Neuronal stem cell (in vitro differentiated cells): ENCODE measurements at places on chromosomes 2 and 18.

- no peak for DNase-seq
These were observed 532.7 kb downstream of the CPS1 start for GRCh38 chr2:211089127-211089526.

- no peak for DNase-seq
These were observed 52.8 kb upstream of the HAAO start for GRCh38 chr2:42844901-42845821.

DNA sequence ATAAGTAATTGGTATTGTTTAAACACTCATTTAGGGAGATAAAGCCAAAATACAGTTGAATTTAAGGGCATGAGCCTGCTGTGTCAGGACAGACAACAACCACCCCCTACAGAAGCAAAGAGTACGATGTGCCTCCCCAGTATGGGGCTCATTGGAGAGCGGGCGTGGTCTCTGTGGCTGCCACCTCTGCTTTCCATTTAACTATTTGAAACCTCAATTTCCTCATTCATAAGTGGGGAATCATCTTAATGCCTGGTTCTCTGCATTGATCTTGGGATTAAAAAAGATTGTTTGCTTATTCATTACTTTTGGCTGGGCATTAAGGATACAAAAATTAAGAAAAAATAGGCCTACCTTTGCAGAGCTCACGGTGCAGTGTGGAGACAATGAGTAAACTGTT, 21.4 kb downstream of the KCNS3 start:
- no peak for DNase-seq

- peak; percentile 89 for DNase-seq
These were observed 16.6 kb upstream of the E2F6 start for GRCh38 chr2:11482473-11483035.

- no peak for DNase-seq
These were observed 68.5 kb downstream of the CTIF start for GRCh38 chr18:48607056-48607984.

DNA sequence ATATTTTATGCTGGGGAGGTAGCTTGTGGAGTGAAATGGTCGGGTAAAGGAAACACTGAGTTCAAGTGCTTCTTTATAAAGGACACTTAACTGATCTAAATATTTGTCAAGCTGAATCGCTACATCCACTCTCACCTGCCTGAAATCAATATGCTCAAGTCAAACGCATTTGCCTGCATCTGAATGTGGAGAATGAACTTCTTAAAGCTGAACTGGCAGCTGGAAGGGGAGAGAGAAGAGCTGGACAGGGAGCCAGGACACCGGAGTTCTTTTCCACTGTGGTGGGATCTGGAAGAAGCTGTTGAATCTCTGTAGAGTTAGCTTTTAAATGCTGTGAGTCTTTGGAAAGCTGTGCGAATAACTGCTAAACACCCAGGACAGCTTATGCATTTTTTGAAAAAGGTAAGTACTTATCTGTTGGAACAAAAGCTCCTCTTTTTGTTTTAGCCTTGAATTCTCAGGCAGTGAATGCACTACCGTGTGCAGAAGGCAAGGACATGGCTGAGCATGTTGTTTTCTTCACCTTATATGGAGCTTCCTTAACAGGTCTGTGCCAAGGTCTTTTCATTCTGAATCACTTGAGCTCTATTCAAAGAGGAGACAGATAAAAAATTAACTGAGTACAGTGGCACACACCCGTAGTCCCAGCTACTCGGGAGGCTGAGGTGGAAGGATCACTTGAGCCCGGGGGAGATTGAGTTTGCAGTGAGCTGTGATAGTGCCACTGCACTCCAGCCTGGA, 74.2 kb upstream of the KLF7 start:
- DNase-seq, result no peak

GRCh38 chr2:26809876-26810577, 24.2 kb downstream of the CENPA start:
- DNase-seq, result no peak

- DNase-seq, result no peak
These were observed 48.9 kb downstream of the ASXL2 start for GRCh38 chr2:25829377-25829704.

- DNase-seq, result no peak
These were observed 77.5 kb upstream of the PROKR1 start for GRCh38 chr2:68565858-68566257.

DNA sequence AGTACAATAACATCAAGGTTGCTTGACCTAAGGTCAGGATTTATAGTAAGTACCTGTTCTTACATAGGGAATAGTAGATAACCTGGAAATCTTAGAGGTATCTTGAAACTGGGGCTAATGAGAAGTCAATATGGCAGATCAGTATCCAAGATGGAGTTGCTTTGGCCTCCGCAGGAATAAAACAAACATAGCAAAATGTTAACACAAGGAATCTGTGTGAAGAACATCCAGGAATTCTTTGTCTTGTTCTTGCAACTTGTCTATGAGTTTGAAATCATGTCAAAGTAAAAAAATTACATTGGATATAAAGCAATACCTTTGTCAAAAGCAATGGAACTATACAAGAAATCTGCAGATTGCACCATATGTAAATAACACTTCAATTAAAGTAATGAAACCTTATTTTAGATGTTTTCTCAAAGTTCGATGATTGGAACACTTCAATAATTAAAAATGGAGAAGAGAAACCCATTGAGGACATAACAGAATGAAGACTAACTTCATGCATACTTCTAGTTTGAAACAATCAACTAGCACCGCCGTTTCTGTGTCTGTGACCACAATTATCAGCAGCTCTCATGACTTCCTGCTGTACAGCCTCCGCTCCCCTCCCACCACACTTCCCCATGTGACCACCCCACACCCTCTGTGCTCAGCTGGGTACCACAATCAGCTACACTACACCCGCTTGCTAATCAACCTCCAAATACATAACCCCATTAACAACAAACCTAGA, 27.6 kb downstream of the C2orf76 start:
- no peak for DNase-seq

DNA sequence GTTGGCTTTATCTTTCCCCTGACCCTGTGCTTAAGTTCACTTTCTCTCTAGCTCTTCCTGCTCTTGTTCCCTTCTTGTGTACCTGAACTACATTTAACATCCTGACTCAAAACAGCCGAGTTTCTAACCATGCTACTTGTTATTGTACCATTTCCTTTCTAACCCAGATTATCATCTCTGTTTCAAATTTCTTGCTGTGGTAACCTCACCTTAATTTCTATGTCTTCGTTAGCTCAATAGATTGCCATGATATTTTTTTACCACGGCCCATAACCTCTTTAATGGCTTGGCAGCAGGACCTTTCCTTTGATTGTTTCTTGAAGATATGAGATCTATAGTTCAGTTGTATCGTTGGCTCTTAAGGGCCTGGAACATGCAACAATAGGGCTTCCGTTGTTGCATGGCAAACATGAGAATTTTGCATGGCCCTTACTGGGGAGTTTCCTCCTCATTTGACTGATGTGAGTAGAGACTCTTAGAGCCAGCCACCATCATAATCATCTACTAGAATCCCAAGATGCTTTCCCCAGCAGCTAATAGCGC, 11.1 kb downstream of the CFAP36 start:
- DNase-seq, result no peak

- DNase-seq, result no peak
These were observed 186.9 kb downstream of the MYO1B start for GRCh38 chr2:191432121-191432520.

DNA sequence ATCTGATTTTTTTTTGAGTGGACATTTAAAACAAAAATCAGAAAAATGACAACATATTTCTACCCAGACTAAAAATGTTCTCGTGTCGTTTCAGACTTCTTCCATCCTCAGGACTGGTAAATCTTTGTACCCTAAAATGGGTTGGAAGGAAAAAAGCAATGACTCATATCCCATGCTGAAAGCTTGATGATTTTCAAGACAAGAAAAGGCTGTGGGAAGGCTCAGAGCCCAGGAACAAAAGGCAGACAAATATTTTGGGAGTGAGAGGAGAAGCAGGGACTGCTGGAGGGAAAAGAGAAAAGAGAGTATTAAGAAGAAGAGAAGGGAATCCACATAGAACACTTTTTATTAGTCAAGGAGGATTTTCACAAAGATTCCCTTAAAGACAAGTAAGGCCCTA, 77.1 kb upstream of the CTAGE1 start:
- no peak for DNase-seq

DNA sequence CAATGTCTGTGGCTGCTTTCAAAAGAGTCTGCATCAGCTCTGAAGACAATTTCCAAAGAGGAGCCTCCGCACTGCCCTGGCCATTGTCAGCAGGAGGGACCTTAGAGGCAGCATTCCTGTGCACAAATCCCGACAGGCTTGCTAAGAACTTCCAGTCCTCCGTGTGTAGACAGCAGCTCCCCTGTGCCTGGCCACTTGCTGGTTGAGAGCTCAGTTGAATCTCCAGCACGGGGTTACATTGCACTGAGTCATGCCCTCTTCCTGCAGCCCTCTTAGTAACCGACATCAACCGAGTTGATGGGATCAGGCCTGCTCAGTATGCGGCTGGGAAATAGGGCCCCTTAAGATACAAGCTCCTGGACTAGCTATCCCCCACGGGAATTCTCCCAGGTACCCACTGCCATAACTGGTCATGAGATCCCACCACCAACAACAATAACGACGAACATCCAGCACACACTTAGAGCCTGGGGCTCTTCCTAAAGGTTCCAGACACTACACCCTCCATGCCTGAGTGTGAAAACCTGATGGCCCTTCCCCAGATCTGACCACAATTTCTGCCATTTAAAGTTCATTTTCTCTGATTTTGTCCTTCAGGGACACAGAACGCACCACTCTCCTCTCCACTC, 12.0 kb downstream of the ATP6V1B1 start:
- DNase-seq, result no peak

DNA sequence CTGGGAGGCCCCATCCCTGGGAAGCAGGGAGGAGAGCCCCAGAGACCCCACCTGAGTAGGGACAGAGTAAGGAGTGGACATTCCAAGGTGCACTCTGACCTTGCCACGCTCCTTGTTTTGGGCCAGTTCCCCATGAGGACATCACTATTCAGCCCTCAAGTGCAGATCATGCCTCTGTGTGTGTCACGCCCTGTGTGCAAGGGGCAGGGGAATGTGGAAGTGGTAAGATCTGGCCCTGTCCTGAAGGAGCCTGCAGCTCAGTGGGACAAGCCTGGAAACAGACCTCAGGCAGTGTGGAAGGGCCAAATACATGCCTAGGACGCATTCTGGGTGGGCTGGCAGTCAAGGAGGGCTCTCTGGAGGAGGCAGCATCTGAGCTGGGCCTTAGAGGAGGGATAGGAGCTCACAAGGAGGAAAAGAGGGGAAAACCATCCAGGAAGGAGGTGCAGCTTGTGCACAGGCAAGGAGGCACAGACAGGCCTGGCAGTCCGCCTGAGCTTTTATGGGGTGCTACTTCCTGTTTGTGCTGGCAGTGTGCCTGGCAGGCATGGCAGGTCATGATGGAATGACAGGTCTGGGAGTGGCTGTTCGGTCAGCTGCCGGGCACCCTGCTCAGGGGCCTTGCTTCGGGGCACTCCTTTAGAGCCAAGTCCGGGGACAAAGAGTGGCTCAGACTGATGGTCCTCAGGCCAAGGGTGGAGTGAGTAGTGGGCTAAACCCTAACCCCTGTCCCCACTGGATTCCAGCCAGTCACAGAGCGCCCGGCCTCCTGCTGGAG, 3.3 kb downstream of the KLHL30 start:
- no peak for DNase-seq

DNA sequence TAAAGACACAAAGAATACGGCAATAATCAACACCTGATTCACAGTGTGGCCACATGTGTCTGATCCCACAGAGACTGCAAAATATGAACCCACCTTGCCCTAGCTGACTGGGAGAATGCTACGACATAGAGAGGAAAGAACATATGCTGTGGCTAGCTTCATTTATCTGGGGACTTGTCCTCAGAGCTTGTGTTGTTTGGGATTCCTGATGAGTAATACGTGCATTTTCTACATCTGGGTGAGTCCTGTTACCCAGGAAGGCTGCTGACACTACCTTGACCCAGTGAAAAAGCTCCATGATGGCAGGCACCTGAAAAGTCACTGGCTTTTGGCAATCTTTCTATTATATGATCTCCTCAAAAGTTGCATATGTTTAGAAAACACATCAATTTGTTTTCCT, 427.7 kb upstream of the LYPD1 start:
- DNase-seq, result no peak

DNA sequence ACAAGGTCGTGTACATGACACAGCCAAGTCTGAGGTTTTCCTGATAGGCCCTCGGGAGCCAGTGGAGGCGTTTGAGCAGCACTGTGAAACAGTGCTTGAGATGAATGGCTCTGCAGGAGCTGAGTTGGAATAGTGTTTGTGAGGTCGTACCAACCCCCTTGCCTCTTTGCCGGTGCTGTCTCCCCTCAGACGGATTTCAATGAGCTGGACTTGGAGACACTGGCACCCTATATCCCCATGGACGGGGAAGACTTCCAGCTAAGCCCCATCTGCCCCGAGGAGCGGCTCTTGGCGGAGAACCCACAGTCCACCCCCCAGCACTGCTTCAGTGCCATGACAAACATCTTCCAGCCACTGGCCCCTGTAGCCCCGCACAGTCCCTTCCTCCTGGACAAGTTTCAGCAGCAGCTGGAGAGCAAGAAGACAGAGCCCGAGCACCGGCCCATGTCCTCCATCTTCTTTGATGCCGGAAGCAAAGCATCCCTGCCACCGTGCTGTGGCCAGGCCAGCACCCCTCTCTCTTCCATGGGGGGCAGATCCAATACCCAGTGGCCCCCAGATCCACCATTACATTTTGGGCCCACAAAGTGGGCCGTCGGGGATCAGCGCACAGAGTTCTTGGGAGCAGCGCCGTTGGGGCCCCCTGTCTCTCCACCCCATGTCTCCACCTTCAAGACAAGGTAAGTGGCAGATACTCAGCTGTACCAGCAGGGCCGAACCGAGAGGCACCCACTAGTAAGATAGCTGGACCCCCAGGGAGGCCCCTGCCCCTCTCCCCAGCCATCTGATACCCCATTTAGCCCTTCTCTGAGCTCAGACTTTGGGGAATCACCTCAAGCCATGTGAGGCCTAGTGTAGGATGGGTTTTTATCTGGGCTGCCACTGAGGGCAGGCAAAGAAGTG, 83.1 kb downstream of the EPAS1 start:
- DNase-seq, result no peak

- no peak for DNase-seq
These were observed 99.7 kb upstream of the ID2 start for GRCh38 chr2:8582191-8582590.

DNA sequence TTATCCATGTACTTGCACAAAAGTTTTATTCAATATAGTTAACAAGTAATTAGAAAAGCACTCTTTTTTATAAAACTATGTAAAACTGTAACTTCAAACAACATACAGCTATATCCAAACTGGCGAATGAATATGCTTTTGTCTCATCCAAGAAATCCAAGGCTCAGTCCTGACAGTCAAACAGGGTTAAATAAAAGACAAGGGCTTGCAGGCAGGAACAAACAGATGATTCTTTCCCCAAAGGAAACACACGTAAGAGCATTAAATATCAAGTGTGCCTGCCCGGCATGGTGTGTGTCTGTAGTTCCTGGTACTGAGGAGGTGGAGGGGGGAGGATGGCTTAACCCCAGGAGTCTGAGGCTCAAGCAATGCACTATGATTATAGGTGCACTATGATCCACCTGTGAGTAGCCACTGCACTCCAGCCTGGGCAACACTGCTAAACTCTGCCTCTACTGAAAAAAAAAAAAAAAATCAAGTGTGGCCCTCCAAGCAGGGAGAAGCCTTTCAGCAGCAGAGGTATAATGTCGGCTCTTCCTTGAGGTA, 171.3 kb downstream of the DLGAP1 start:
- DNase-seq, result no peak
